ENCODE measurements at places on chromosomes 1 and 21. TPM values are rescaled to one million over a fixed set of nuclear protein-coding genes. Genes with fewer than 3 reads are reported as not detected.
A peak's percentile ranks its signal among the peaks of the same experiment; 100 is the strongest.

DNA sequence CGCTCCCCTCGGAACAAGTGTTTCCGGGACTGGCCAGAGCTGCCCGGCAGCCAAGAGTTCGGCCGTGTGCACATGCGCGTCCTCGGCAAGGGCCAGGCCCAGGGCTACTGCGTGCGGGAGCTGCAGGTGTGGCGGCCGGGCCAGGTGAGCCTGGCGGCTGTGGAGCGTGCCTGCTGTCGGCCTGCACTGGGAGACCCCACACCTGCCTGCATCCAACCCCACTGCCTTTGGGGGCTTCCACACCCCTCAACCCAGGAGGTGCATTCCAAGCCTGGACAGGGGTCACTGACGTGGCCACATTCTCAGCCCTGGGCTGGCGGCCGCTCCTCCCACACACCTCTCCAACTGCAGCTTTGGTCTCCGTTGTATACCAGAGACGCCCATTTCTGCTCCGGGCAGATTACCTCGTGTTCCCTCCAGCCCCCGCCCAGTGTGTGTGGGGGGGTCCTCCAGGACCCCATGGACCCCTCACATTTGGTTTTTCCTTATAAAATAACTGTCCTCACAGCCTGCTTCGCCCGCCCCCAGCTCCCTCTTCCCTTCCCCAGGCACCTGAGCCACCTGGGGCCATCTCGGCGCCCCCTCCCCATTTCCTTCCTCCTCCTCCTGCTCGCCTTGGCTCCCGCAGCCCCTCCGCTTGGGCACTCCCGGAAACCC is 6.1 kb downstream of the RNF223 start:
- DNase-seq, result no peak

GRCh38 chr1:109996476-109996875 is 11.9 kb downstream of the AHCYL1 start:
- DNase-seq, result no peak

DNA sequence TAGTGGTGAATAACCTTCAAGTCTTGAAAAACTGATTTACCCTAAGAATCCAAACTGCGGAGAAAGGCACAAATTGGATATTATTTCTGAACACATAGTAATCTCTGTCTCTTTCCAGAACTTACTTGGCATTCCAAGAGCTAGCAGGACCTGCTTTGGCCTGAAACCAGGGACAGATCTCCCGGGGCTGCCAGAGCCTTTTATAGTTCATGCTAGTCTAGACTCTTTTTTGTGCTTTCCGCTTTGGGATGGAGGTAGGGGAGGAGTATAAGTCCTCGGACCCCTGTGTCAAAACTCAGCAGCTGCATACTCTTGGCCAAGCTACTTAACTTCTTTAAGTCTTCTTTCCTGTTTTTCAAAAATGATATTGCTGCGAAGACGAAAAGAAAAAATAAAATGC is 3.8 kb upstream of the RYR2 start:
- DNase-seq, result no peak

DNA sequence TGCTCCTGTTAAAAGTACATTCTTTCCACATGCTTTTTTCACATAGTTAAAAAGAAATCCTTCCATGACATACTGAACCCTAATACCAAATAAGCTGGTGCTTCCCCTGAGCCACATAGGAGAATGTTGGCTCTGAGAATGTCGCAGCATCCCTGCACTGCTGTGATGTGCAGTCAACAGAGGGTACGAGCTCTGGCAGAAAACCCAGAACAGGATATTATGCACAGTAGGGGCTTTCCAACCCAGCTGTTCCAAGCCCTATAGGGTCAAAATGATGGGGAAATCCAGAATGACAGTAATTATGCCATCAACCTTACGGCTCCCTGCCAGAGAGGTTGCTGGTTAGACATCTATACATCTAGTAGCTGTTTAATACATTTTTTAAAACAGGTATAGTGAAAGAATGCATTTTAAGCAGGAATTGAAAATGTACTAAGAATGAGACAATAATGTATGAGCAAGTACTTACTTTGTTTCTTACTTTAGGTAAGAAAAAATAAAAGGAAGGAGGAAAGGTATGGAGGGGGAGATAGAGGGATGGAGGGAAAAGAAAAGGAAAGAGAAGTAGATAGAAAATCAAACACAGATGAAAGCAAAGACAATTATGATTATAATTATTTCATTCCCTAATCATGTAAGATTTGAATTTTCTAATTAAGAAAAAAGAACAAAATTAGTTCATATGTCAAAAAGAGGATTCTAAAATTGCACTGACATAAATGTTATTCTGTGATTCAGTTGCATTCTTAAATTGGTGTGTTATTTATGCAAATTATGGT is 126.0 kb downstream of the NR5A2 start:
- no peak for DNase-seq

DNA sequence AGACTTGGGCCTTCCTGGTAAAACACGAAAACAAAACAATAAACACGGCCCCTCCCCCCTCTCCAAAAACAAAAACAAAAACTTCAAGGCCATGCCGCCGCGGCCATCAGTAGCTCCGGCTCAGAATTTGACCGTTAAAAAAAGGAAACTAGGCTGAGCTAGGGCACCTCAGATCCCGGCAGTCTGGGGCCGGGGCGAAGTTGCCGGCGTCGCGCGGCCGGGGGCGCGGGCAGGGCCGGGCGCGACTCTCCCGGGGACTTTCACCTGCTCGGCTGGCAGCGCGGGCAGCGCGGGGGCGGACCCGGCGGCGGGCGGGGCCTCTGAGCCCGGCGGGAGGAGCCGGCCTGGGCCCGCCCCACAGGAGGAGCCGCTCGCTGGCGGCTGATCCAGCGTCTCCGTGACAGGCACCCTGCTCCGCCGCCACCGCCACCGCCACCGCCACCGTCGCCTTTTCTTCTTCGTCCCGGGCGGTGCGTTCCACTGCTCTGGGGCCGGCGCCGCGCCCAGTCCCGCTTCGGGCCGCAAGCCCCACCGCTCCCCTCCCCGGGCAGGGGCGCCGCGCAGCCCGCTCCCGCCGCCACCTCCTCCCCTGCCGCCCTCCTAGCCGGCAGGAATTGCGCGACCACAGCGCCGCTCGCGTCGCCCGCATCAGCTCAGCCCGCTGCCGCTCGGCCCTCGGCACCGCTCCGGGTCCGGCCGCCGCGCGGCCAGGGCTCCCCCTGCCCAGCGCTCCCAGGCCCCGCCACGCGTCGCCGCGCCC is at the start of gene NOS1AP:
Gene NOS1AP, plus strand, starts transcription at position 358 of the 760 bp plus-strand sequence. CDS start 487 bp downstream, outside the sequence.
- DNase-seq, result peak; percentile 59

GRCh38 chr1:160161965-160162705 is 10.7 kb downstream of the ATP1A4 start:
- peak; percentile 53 for DNase-seq

GRCh38 chr1:62689524-62689923 is 1.3 kb upstream of the DOCK7 start:
- peak; percentile 77 for DNase-seq

DNA sequence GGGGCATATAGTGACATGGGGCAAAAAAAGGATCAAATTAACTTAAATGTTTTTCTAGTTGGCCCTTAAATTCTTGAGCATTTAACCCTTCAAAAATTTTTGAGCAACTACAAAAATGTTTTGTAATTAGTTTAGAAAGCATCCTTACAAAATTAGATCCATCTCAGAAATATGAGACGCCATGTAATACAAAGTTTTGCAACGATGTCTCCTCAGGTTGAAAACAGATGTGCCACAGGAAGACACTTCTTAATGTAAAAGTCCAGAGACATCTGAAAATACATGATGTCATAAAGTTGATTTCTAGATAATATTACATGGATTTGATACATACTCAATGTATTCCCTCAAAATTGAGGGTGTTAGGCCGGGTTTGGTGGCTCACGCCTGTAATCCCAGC is 37.5 kb downstream of the CD46 start:
- no peak for DNase-seq

GRCh38 chr1:76267631-76268030 is 193.1 kb downstream of the ST6GALNAC3 start:
- no peak for DNase-seq

DNA sequence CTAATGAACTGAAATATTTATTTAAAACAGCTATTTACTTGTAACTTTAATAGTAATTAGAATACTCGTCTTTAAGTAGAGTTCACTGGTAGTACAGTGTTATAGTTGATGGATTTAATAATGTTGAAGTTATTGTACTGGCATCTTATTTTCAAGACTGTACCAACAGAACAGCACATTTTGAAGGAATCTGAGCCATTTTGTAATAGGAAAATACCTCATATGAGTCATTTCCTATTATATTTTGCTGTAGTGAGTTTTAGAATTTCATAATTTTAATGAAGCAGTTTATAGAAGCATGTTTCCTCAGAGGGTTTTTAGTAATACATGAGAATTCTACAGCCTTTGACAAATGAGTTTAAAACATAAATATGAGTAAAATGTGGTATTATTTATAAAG is 258.3 kb downstream of the OLFM3 start:
- DNase-seq, result no peak

DNA sequence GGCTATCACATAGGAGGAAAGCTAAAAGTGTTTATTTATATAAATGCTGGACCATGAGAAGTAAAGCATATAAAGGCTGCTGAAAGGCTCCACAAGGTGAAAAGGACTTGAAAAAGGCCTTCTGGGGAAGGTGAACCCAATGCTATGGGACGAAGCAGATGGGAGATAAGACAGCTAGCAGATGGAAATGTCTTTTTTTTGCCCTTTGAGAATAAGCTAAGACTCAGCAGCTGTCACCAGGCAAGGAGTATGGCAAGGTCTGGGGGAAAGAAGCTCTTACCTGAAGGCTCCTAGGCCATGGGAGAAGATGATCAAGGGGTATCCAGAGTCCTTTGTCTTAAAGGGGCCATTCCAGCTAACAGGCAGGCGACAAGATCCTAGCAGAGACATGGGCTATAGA is 9.9 kb downstream of the PAFAH2 start:
- DNase-seq, result no peak

The PRDM16 gene
- polyA plus RNA-seq, result 1.5 TPM

DNA sequence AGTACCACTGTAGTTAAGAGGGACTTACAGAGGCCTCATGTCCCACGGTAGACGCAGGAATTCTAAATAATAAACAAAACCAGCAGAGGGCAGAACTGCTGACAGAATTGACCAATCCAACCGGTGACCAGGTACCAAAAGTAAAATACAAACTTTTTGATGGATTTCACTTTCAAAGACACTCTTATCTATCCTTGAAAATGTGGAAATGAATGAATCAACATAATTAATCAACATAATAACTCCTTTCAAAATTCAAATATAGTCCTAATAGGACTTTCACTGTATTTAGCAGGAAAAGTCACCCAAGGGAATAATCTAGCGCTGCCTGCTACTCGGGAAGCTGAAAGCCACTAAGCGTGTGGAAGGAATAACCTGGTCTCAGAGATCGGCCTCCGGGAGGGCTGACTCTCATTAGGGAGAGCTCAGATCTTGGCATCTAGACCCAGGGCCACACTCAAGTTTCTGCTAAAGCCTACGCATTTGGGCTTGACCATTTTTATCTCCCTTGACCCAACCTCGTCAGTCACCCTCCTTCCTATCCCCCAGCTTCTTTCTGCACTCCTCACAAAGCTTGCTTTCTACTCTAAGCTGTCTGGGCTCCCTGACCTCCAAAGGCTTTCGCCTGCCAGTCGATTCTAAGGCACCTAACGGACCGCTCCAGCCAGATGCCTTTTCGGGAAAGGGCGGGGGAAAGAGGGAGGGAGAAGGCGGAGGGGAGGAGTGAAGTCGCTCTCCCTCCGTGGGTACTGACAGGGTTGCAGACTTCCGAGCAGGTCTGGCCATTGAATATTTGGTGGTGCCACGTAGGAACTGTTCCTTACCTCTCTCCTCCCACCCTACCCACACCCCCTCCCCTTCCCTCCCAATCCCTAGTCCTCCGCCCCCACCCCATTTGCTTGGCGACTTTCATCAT is 1.6 kb downstream of the COL11A1 start:
- peak; percentile 24 for DNase-seq

DNA sequence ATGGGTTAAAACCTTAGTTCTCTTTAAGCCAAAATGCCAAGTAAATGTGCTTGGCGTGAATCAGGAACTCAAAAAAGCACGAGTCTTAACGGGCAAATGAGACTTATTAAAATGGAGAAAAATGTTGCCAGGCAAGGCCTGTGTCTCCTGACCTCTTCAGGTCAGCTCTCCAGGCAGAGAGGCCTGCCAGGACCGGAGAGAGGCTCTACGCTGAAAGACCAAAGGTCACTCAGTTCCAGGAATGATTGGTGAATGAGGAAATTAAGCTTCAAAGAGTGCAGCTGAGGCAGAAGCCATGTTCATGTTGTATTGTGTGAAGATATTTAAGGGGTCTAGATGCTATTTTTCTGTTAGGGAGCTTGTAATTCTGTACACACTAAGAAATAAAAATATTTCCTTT is 66.6 kb downstream of the SPAG17 start:
- peak; percentile 76 for DNase-seq

The CYB561D1 gene
- 4.5 TPM for polyA plus RNA-seq

The H3-3A gene
- polyA plus RNA-seq, result 320 TPM

The FNDC5 gene
- 1.4 TPM for polyA plus RNA-seq

The OR6N1 gene
- polyA plus RNA-seq, result not detected

GRCh38 chr1:203133970-203134725 is 6.6 kb downstream of the ADORA1 start:
- DNase-seq, result no peak

DNA sequence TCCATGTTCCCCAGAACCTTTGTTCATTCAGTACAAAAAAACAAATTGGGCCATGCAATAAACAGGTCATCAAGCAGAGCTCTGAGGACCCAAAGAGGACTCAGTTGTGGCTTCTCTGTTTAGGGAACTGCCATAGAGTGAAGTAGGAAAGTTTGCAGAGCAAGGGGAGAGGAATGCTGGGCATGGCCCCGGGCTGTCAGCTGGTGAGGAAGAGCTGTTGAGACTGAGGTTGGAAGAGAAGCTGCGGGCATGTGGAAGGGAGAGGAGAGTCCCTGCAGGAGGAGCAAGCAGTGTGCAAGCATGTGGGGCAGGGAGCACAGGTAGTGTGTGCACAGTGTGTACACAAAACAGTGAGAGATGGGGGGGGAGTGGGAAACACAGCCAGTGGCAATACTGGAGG is 71.8 kb downstream of the NTPCR start:
- no peak for DNase-seq

DNA sequence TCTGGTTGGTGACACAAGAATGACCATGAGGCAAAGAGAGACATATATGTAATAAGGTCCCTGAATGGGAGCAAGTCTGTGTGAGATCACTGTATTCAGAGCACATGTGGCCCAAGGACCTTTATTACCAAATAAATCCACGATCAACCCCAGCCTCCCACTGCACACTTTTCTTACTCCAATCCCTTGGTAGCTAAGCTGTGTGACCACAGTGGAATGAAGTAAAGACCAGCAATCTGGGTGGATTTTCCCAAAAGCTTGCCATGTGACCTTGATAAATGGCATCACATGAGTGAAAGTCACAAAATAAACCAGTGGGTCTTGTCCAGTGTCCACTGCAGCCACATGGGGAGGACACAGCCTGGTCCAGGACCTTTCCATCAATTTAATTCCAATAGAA is 36.7 kb upstream of the TLR5 start:
- no peak for DNase-seq

GRCh38 chr21:14716761-14717396 is 170.8 kb upstream of the SAMSN1 start:
- DNase-seq, result no peak

GRCh38 chr1:73635021-73635420 is 563.0 kb downstream of the LRRIQ3 start:
- no peak for DNase-seq

Measured in HepG2 (cell line).